GM12892 (cell line): ENCODE measurements at places on chromosomes 2 and 18.

DNA sequence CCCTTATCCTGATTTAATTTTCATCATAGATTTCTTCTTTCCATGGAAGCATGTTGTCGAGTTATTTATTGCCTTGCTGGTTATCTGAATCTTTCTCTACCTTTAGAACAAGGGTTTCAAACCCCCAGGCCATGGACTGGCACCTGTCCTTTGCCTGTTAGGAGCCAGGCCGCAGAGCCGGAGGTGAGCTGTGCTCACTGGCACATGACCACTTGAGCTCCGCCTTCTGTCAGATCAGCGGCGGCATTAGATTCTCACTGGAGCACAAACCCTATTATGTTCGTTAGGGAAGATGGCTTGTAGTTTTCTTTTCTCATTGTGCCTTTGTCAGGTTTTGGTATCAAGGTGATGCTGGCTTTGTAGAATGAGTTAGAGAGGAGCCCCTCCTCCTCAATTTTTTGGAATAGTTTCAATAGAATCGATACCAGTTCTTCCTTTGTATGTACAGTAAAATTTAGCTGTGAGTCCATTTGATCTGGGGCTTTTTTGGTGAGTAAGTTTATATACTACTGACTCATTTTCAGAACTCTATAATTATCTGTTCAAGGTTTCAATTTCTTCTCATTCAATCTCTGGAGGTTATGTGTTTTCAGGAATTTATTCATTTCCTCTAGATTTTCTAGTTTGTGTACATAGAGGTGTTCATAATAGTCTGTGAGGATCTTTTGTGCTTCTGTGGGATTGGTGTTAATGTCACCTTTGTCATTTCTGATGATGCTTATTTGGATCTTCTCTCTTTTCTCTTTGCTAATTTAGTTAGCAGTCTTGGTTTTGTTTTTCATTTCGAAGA is 668.0 kb upstream of the FAM98A start:
- no peak for DNase-seq

DNA sequence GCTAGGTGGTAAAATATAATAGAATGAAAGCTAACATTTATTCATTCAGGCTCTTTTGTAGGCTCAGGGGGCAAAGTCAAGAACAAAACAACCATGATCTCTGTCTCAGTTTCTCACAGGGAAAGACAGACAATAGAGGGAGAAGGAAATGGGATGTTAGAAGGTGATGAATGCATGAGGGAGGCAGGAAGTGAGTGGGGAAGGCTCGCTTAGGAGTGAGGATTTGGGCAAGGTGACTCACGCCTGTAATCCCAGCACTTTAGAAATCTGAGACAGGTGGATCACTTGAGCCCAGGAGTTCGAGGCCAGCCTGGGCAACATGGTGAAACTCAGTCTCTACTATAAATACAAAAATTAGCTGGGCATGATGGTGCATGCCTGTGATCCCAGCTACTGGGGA is 88.4 kb downstream of the CTIF start:
- no peak for DNase-seq

DNA sequence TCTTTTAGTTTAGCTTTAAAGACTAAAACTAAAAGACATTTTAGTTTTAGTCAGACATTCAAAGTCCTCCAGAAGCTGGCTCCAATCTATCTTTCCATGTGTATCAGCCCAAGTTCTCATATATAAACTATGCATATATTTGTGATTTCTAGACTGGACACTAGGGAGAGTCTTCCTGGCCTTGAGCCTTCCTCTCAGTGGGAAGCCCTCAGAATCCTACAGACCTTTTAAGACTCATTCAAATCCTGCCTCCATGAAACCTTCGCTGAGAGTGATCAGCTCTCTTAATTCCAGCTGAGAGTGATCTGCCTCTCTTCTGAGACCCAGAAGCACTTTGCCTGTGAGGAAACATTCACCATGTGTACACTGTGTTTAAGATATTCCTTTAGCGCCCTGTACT is 452.7 kb downstream of the TGIF1 start:
- DNase-seq = no peak

DNA sequence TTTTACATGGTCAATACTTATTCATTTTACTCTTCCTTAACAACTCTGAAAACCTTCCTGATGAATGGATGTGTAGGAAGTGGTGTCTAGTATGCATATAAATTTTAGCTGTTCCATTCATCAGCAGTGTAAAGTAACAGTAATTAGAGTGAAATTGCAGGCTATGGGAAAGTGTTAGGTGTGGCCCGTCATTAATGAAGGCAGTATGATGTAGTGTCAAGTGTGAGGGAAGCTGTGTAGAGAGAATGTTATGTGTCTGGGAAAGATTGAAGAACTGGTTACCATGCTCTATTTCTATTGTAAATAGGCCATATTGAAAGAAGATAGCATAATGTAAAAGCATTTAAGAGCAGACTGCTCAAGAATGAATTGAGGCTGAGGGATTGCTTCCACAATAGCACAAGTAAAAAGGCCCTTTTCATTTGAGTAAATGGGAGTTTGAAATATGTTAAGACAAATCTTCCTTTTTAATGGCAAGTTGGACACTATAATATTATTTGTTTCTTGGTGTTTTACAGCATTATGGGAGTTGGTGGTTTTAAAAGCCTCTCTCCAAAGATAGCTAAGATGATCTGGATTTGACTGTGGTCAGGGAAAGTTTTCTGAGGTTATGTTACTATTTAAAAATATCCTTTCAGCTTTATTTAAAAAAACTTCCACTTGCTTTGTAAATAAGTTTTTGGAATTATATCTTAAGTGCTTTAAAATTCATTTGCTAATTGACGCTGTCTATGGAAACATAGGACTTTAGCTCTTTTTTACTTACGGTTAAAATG is 401.0 kb upstream of the ZEB2 start:
- DNase-seq = no peak

GRCh38 chr2:11537951-11538350 is 4.1 kb downstream of the GREB1 start:
- no peak for DNase-seq
